ENCODE measurements at places on chromosomes 5 and 9.

- DNase-seq: no peak
Observed at GRCh38 chr5:17411436-17412402, 86.3 kb upstream of the TAF11L2 start.

DNA sequence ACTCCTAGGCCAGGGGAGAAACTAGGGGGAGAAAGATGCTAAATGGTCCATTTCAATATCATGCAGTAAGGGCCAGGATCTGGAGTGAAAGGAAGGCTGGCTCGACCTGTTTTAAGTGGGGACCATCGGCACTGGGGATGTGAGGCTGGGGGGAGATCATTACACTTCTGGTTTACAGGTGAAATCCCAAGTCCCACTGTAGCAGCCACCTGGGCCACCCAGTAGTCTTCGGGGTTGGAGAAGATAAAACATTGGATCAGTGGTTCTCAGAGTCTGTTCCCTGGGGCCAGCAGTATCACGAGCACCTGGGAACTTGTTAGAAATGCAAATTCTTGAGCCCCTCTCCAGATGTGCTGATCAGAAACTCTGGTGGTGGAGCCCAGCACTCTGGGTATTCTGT lies 111.3 kb upstream of the ALDH1B1 start:
- no peak for DNase-seq

DNA sequence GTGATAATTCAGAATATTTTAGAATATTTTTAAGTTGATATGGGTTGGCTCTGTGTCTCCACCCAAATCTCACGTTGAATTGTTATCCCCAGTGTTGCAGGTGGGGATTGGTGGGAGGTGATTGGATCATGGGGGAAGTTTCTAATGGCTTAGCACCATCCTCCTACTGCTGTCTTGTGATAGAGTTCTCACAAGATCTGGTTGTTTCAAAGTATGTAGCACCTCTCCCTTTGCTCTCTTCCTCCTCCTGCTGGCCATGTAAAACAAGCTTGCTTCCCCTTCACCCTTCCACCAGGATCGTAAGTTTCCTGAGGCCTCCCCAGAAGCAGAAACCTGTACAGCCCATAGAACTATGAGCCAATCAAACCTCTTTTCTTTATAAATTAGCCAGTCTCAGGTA lies 214.6 kb upstream of the C9orf72 start:
- no peak for DNase-seq

DNA sequence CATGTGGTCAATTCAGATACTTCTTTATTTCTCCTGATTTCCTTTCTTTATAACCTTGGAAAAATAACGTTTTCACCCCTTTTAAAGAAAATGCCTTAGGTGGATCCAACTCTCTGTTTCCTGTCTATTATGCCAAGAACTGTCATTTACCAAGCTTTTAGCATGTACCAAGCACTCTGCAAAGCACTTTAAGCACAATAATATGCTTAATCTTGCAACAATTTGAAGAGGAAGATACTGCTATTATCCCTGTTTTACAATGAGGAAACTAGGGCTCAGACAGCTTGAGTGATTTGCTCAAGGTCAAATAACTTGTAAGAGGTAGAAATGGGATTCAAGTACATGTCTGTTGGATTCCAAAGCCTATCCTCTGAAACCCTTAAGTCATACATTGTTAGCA lies 224.8 kb upstream of the IL12B start:
- no peak for DNase-seq

GRCh38 chr9:84671586-84672521 lies 2.3 kb downstream of the NTRK2 start:
- DNase-seq: no peak

DNA sequence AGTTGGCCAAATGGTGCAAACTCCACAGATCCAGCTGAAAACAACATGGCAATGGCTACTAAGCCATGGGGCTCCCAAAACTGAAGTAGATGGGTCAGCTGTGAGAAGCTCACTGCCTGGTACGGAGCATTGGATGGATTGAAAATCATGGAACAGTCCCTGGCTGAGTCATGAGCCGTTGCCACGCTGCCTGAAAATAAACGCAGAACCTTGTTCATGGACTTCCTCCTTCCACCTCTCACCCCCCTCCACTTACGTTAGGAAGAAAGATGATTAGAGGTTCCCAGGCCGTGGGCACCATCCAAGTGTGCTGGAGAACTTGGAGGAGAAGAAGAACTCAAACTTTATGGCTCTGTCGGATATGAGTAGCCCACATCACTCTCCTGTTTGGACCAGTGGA lies 6.8 kb upstream of the DIPK1B start:
- DNase-seq: no peak
